Stimulated activated CD8-positive, alpha-beta memory T cell treated with anti-CD3 and anti-CD28 coated beads, Interleukin-4, amount 100 ng/mL, for 48 hours (primary cell): ENCODE measurements at places on chromosomes 6 and 20.
A peak's percentile ranks its signal among the peaks of the same experiment; 100 is the strongest.

- DNase-seq: no peak
Measured at GRCh38 chr6:144744720-144745119, 459.6 kb downstream of the UTRN start.

DNA sequence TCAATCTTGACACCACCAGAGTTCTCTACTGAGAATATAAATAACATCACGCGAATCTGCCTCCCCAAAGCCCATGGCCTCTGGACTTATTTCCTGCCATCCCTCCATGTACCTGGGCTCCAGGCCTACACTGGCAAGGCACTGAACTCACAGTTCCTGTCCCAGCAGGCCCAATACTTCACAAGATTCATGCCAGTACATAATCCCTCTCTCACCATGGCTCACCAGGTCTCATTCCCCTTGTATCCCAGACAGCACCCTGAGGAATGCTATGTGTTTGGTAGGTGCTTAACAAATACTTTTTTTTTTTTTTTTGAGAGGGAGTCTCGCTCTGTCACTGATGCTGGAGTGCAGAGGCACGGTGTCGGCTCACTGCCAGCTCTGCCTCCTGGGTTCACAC is 1.9 kb downstream of the KIF16B start:
- DNase-seq: no peak

GRCh38 chr20:19757487-19758132 is 448 bp upstream of the RIN2 start:
- DNase-seq: peak; percentile 26

GRCh38 chr6:137894779-137895385 is 27.8 kb downstream of the TNFAIP3 start:
- no peak for DNase-seq

DNA sequence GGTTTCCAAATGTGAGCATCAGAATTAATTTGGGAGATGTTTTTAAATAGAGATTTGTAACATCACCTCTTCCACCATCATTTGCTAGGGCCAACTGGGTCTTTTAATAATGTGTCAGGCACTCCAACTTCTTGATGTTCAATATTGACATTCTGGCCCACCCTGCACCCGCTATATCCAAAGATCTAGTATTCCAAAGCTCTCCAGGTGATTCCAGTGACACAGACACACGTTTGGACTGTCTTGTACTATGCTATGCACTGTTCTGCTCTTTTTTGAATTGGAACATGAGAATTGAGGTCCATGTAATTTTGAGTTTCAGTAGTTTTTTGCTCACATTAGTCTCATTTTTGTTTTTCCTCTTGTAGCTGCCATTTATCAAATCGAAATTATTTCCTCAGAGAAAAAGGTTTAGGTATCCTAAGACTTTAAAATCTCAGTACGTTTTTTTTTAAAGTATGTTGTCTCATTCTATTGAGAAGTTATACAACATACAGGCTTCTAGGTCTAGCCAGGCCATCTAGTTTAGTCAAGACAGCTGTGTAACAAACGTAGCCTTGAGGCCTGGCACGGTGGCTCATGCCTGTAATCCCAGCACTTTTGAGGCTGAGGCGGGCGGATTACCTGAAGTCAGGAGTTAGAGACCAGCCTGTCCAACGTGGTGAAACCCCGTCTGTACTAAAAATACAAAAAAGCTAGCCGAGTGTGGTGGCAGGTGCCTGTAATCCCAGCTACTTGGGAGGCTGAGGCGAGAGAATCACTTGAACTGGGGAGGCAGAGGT is 3.1 kb downstream of the BICRAL start:
- DNase-seq: no peak

GRCh38 chr6:136718476-136718875 is 73.8 kb downstream of the MAP3K5 start:
- no peak for DNase-seq

- DNase-seq: peak; percentile 78
Measured at GRCh38 chr6:83536034-83536646, 23.8 kb downstream of the PRSS35 start.

DNA sequence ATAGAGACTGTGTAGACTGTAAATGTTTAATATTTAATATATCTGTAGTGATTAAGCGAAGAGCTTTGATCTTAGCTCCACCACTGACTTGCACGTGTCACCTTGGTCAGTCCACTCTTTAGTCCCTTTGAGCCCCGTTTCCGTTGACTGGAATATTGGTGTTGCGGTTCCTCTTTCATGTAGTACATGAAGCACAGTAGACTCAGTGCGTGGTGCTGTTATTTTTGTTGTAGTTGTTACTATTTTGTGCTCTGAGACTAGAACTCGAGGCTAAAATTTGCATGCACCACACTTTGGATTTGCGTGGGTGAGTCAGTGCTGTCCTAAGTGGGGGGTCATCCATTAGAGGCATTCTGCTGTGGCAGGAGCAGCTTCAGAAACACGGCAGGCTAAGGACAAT is 291.4 kb downstream of the QKI start:
- DNase-seq: no peak

GRCh38 chr6:131510094-131510493 is 62.9 kb upstream of the ARG1 start:
- DNase-seq: no peak

DNA sequence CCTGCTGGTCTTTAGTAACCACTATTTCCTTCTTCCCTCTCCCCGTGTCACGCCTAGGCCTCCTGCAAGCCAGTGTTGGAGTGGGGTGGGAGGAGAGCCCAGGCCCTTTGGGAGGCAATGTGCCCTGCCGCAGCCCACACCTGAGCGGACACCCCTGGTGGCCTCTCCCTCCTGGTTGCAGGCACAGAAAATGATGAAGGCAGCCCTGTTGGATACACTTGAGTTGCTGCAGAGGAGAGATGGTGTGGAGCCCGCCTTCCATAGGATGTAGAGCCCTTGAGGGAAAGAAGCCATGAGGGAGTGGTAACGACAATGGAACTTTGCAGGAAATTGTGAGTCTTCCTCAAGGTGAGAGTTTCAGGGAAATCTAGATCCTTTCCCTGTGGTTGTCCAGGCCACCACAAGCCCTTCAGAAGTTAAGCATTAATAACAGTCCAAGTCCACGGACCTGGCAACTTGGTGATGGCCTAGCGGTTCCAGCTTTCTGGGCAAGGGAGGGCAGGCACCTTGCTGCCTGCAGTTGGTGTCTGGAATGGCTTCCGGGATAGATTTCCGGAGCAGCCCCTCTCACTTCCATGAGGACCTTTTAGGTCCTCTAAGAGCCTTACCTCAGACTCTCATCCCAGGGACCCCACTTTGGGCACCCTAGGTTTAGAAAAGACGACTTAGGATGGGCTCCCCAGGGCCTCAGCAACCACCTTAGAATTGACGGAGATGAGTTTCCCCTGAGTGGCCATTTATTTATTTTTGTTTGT is 67.3 kb upstream of the NXT1 start:
- DNase-seq: no peak

- DNase-seq: peak; percentile 89
Measured at GRCh38 chr20:35303735-35304491, 11.7 kb upstream of the FAM83C start.

GRCh38 chr6:54503144-54503543 is 194.9 kb downstream of the TINAG start:
- DNase-seq: no peak

DNA sequence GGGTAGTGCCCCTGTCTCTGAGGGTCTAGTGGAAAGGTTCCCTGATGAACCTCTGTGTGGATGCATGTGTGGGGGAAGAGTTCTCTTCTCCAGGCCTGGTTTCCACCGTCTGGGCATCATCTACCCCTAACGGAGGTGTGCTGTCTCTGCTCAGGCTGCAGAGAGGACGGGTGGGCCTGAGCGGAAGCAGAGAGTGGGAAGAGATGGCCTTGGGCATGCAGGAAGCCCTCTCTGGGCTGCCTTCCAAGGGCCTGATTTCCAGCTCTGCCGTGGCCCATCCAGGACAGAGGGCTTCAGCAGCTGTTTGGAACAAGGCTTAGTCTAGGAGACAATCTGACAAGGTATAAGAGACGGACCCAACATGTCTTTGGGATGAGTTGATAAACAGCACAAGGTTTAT is 220.1 kb upstream of the DTNBP1 start:
- DNase-seq: no peak

GRCh38 chr20:15111654-15112053 is 774.2 kb upstream of the FLRT3 start:
- no peak for DNase-seq

GRCh38 chr6:16493112-16493511 is 254.7 kb downstream of the GMPR start:
- DNase-seq: no peak

DNA sequence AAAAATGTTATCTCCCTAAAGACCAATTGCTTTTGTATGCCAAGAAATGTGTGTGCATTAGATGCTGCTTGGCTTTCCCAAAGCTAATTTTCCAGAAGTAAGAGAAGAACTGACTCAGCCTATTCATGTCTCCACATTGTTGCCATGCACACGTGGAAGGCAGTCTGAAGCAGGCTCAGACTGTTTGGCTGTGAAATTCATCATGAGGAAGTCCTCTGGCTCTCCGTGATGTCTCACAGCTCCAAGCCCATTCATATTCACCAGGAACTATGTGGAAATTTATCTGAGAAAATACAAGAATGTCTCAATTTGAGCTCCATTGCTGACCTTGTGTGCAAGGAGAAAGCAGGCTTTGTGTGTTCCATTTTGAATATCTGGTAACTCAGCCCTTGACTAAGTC is 1022.2 kb upstream of the GJE1 start:
- DNase-seq: no peak

DNA sequence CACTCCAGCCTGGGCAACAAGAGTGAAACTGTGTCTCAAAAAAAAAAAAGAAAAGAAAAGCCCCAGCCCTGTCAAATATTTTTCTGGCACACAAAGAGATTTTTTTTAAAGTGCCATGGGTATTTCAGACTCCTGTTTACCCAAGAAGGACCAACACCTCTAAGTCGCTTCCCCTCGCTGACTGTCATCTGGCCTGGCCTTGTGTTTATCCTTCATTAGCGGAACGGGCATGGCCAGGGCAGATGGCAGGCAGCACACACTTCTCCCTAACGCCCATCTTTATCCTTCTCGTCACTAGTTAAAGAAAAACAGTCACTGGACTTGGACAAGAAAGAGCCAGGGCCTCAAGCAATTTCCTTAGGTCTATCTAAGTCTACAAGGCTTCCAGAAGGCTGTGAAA is 7.3 kb upstream of the CBFA2T2 start:
- no peak for DNase-seq

DNA sequence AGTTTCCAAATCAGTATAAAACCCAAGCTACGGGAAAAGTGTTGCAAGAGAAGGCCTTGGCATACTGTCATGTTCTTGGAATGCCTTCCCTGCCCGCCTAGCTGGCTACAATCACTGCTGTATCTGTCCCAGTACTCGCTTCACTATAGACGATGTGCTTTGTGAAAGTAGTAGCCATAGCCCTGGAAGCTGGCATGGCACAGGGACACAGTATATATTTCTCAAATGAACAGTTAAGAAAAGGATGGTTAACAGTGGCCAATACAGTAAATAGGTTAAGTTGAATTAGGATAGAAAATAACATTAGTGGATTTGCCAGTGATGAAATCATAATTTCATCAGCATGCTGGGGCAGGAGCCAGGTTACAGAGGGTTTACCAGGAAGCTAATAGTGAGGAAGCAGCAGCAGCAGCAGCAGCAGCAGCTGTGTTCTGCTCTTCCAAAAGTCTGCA is 499.3 kb downstream of the CDKAL1 start:
- DNase-seq: no peak

DNA sequence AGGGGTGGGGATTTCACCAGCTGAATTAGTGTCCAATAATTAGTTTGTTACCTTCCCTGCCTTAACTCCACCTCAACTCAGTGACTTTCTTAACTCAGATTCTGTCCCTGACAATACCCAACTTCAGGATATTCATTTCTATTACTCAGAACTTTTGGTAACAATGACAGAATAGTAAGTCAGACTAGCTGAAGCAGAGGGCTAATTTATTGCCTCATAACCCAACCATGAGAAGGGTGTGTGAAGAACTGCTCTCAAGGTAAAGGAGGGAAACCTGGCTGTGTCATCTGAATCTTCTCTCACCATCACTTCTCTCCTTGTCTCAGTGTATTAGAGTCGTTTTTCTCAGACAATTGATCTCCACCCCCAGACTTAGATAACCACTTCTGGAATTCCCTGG is 1.2 kb upstream of the PI3 start:
- DNase-seq: no peak

DNA sequence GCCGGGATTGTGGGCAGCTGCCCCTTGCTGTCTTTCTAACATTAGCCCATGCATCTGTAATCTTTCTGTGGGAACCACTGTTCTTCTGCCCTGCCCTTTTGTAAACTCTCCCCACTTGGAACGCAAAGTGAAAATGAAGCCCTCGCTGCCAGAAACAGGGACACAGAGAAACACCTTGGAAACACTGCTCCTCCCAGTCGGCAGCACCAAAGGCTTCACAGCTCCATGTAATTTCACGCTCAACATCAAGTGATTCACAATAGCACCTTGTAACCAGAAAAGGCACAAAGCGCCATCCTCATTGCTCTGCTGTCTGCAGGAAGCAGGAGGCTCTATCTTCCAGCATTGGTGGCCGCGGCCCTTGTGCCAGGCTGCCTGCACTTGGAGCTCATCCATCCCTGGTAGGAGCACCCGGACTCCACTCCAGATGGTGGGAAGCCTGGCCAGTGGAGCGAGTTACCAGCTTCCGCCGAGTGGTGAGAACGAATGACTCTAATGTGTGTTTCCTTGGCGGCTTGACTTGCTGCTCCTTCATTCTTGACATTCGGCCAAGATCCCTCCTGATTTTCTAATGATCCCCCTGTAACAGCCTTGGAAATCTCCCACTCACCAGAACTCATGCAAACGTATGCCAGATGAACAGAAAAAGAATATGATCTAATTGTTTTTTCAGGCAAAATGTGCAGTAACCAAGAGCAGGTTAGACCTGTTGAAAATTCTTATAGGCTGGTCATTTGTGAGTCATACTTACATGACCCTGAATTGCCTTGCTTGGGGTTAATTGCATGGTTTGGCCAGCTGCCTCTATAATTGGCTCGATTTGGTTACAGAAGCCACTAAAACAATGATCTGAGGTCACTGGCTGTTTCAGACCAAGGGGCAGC is 169.1 kb upstream of the CDYL start:
- no peak for DNase-seq

DNA sequence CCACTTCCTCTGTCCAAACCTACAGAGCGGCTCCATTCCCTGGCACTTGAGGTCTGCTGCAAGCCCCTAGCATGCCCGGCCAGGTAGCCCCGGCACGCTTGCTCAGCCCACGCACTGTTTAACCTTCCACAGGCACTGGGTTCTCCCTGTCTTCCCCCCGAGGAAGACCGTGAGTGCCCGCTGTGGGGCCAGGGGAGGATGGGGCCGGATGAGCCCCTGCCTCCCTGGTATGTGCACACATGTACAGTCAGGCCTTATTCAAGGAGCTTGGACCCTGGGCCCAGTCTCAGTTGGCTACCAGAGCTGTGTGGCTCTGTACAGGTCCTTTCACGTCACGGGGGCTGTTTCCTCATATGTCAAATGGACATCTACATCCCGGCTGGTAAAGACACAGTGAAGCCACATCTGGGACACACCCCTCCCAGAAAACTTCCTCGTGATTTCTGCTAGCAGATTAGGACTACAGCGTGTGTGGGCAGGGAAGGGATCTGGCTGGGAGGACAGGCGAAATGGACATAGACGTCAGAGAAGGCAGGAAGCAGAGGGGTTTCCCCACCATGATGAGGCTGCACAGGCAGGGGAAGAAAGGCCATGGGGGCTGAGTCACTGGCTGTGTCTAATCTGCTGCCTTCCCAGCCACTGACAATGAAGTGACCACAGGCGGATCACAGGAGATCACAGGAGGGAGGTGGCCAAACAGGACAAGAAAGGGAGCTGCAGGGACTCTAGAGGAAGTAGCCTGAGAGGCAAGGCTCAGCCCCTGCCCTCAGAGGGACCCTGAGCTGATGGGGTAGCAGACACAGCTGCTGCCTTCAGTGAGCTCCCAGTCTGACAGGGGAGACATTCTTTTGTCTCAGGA is 62.9 kb downstream of the MRPL14 start:
- peak; percentile 48 for DNase-seq
